ENCODE measurements at places on chromosomes 4 and X.

DNA sequence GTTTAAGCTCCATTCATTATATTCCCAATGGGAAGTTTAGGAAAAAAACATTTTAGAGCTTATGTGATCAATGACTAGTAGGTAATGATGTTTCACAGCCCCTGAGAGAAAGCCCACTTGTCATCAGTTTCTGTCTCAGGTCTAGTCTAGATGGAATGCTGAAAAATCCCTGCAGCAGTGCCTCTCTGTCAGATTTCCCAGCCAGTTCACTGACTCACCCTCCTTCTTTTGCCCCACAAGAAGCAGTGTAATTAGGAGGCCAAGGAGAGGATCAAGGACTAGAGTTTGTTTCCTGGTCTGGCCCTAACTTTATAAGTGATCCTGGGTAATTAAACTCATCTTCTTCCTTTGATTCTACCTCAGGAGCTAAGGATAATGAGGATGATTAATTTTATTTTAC, 118.7 kb upstream of the ANXA3 start:
- DNase-seq: no peak

DNA sequence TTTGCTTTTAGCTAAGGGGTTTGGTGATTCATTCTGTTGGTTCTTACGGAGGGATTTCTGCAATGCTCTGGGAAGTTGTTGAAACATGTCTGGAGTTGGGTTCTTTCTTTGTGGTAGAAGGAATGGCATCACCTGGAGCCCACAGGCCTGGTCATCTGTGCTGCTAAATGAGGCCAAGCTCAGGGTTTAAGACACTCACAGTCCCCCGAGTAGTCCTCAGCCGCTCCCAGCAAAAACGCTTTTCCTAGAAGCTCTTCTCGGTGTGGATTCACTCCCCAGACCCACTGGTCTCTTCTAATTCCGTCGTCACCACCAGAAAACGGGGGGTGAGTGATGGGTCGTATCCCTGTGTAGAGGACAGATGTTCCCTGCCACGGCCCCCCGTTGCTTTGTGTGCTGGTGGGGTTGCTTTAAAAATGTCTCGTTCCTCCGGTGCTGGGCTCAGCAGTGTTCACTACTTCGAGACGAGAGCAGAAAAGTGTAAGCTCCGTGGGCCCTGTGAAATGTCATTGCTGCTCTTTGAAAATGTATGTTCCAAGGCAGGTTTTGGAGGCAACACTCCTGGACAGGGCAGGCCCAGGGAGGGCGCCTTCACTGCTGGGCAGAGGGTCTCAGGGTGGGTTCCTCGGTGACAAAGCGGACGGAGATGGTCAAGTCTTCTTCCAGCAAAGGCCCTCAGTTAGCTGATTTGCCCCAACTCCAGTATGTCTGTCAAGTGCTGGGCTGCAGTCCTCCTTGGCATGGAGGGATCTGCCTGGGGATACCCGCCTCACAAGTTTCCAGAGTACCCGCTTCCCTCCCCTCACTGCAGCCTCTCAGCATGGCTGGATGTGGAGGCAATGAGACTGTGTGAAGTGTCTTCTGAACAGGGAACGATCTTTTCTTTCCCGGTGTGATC, 37.3 kb downstream of the PSAPL1 start:
- DNase-seq: no peak

GRCh38 chr4:68575081-68575480, 1.0 kb downstream of the UGT2B17 start:
- DNase-seq: no peak

GRCh38 chr4:129645461-129645860, 549.5 kb downstream of the C4orf33 start:
- no peak for DNase-seq

DNA sequence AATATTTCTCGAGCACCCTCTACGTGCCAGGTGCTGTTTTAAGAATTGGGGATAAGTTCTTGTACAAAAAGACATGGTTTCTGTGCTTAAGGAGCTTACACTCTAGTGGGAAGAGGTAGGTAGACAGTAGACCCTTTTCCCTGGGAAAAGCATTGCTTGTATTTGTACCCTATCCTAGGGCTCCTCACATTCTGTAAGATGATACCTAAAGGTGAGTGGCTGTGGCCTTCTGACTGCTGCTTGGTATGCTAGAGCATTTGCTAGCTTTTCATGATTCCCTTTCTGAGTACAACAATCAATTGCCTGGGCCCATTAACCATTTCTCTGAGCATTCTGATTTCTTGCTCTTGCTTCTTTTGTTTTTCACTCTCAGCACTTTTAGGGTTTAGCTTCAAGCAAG, 286.6 kb downstream of the ZIC3 start:
- no peak for DNase-seq

GRCh38 chrX:87710580-87710979, 193.0 kb downstream of the KLHL4 start:
- no peak for DNase-seq

DNA sequence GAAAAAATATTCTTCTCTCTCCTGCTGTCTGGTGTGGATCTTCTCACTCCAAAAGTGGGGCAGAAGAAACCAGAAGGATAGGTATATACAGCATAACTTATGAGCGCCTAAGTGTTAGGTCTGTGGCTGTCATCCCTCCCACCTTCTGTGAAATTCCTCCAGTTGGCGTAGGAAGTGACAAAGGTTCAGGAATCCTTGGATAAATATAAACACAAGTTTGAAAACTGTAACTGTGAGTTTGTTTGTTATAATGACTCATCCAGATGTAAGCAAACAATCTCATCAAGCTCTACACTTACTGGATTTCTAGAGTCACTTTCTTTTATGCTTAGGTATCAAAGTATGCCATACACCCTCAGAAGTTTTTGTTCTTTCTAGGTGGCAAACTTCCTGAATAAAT, 405.2 kb downstream of the FAT4 start:
- no peak for DNase-seq

- DNase-seq: no peak
These were observed 578 bp upstream of the SEL1L3 start for GRCh38 chr4:25863347-25863784.
